ENCODE measurements at places on chromosomes 3 and 15. TPM values are rescaled to one million over a fixed set of nuclear protein-coding genes. Genes with fewer than 3 reads are reported as not detected.

The BFSP2 gene
- total RNA-seq = not detected

- no peak for DNase-seq
These were observed 56.0 kb upstream of the LINGO1 start for GRCh38 chr15:77688693-77689092.

The ST3GAL6 gene
- 0.07 TPM for total RNA-seq

GRCh38 chr15:99296386-99296785 lies 45.1 kb downstream of the LRRC28 start:
- DNase-seq = no peak

DNA sequence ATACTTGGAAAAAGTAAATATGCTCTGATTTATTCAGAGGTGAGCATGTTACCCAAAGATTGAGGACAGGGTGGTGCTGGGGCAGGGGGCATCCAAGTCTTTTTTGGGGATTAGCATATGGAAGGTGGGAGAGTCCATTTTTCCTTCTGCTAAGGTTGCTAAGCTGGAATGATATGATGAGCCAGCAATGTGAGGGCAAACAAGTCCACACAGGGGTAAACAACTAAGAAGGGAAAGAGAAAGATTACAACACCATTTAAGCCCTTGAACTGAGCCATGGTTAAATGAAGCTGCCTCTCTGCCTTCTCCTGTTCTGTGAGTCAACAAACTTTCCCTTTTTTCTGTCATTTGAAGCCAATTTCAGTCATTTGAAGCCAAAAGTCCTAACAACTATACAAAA lies 89.0 kb downstream of the RPL22L1 start:
- DNase-seq = no peak

DNA sequence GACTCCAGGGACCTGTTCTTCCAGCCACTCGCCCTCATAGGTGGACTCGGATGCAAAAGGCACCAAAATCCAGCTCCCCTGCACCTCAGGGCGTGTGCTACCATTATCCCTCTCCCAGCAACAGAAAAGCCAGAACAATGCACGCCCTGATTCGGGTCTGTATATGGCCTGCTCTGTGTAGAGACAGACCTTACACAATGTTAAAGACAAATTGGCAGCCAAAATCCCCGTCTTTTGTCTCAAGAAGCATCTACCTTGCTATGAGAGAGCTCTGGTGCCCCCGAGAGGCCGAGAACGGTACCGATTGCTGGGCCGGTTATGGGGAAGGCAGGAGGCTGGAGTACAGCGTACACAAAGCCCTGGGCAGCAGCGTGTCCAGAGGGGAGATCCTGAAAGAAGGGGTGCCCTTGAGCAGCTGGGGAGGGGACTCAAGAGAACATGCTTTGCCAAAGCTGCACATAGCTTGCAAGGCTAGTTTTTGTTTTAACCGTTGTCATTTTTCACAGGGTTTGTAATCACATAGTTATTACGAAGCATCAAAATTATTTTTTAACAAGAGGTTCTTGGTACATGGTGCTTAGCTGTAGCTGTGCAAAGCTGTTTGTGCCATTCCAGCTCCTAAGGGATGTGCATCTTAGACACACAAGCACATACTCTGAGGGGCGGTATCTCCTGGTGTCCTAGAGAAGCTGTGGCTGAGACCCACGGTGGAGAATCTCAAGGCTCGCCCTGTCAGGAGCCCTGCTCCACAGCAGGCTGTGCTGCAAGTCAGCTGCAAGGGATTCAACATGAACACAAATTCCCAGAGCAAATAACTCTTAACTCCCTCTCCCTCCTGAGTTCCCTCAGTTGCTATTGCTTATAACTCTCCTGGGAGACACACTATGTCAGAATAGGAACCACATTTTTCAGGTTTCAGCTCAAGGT lies 461.5 kb upstream of the PPP2R3A start:
- peak; percentile 36 for DNase-seq

DNA sequence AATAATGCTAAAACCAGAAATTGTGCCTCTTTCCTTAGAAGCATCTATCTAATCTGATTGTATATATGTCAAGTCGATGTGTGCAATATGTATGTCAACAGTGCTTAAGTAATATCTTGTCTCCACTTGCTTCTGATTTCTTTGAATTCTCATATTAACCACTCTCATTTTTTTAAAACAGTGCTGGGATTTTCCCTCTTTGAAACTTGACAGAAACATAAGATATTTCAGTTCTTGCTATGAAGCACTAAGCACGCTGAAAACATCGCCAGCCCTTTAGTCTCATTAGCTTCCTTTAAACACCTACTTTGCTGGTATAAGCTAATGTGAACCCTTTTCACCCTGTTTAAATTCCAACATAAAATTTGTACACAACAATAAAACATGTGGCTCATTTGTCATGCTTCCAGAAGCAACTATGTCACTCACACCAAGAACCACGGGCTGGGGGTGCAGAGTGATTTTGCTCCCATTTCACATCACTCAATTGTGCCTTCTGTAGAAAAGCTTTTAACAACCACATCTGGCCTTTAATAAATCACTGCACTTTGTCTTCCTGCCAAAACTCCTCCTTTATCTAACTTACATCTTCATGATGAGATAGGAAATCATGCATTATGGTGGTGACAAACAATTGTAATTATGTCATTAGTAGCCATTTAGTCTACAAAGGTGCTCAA lies 185.2 kb downstream of the FOXP1 start:
- DNase-seq = peak; percentile 32

The CSNK1G1 gene
- total RNA-seq = 31.3 TPM

The PRSS50 gene
- 0.07 TPM for total RNA-seq

DNA sequence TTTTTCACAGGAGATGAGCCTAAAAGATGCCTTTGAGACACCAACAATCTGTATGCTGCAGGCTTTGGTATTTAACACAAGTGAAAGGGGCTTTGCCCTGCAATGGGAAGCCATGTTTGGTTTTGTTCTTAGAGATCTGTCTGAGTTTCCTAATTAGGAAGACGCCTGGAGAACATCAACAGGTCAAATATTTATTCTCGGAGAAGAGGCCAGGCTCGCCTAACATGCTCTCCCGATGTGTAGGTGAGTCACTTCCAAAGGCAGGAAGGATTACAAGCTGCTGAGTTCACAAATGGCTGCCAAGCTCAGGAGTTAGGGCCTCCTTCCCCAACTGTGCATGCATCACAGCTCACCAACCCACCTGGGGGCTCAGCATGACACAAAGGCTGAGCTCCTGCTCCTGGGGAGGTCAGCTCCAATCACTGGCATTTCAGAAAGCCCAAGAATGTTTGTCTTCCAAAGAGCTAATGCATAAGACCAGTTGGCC lies 119.5 kb upstream of the PRICKLE2 start:
- DNase-seq = no peak

GRCh38 chr15:60477916-60478565 lies 901 bp downstream of the ICE2 start:
- DNase-seq = no peak

The TRAK1 gene
- 19.6 TPM for total RNA-seq

GRCh38 chr3:11498646-11499045 lies 145.1 kb downstream of the VGLL4 start:
- no peak for DNase-seq

DNA sequence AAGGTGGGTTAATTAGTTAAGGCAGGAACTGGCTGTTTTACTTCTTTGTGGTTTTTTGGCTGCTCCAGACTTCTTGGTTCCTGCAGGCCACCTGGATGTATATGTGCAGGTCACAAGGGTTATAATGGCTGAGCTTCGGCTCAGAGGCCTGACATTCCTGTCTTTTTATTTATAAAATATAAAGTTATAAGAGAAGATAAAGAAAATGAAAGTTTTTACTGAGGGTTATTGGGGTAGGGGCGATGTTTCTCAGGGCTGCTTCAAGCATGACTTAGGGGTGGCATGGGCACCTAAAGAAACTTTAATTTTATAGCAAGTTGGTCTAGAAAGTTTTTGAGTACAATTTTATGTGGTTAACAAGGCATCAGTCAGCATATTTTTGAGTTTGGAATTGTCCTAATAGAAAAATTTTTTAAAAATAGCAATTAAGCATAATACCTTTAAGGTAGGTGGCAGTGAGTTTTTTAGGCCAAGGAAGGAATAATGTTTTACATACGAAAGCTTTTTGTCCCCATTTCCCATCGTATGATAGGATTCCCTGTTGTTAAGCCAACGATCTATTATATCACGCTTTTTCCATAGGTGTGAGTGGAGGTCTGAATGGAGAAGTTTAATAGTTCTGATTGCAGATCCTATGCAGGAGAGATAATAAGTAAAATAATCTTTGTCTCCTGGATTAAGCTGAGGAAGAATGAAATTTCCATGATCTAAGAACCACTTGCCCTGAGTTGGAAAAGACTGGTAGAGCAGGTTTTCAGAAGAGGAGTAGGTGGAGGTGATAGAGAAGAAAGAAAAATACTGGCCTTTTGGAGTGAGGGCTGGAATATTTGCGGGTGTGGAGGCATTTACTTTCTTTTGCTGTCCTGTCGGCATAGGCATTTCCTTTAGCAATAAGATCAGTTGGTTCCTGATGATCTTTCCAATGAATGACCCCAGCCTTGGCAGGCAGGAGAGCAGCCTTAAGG lies 10.1 kb downstream of the STRIT1 start:
- DNase-seq = no peak
